ENCODE measurements at places on chromosomes 6 and 20.

- DNase-seq, result peak; percentile 96
Observed at GRCh38 chr6:46129629-46130511, at the start of gene ENPP4. ENPP4 (plus strand) TSS chr6:46129989; CDS start chr6:46139584, 9,595 bp downstream.

- no peak for DNase-seq
Observed at GRCh38 chr20:63752411-63753101, 13.0 kb downstream of the SLC2A4RG start.

GRCh38 chr6:46734867-46735719 is at the start of gene PLA2G7:
PLA2G7 (minus strand) TSS chr6:46735375; CDS start chr6:46722891, 12,484 bp downstream.
- DNase-seq, result no peak

DNA sequence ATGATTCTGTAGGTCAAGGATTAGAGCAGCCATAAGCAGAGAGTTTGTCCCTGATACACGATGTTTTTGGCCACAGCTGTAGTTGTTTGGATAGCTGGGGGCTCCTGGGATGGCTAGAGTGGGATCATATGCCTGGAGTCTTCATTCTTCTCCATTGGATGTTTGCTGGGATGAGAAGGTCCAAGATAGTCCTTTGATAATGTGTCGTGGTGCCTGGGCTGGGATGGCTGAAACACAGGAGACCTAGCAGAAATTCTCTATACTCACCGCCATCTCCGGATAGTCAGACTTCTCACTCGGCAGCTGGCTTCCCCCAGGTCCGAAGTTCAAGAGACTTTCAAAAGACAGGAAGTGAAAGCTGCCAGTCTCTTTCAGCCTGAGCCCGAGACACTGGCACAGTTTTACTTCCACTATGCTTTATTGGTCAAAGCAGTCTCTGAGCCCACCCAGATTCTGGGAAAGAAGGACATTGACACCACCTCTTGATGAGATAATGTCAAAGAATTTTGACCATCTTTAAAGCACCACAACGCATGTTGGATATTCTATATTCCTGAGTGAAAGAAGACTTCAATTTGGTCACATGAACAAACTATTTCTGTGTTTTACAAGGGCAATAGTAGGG is 16.0 kb downstream of the MARCKS start:
- peak; percentile 51 for DNase-seq

DNA sequence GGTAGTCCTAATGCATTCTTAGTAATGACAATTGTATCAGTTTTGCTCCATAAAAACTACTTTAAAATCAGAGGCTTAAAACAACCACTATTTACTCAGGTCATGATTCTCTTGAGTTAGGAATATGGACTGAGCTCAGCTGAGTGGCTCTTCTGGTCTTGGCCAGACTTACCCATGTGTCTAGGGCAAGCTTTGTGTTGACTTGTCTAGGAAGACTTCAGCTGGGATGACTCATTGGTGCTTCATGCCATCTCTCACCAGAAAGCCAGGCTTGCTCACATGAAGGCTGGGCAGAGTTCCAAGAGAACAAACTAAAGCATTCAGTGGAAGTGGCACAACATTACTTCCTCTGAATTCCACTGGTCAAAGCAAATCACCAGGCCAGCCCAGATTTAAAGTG is 155.3 kb downstream of the DHX35 start:
- no peak for DNase-seq

DNA sequence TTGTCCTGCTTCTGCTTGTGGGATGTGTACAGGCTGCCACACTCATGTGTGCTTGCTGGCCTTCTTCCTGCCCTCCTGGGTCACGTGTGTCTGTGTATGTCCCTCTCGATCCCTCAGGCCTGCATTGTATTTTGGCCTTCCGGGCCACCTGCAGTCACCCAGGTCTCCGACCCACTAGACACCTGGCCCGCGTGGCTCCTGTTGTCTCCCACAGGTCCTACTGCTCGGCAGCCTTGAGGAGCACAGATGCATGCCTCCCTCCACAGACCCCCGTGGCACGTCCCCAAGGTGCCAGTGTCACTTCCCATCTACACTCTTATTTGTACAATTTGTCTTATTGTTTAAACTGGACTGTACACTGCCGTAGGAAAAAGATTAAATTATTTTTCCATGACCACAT is 43.1 kb downstream of the FOXC1 start:
- DNase-seq, result no peak

Measured in OCI-LY7 (cell line).